ENCODE measurements at places on chromosomes 5 and 9. TPM values are rescaled to one million over a fixed set of nuclear protein-coding genes. Genes with fewer than 3 reads are reported as not detected.

Gene MEGF9
- 19.9 TPM for total RNA-seq

Gene SLCO6A1
- total RNA-seq: not detected

Gene FOXD4L3
- total RNA-seq: 0.18 TPM

Gene TEK
- total RNA-seq: 0.06 TPM

Gene TLR4
- 0.18 TPM for total RNA-seq

Gene PRRT1B
- 0.70 TPM for total RNA-seq

Gene TLX3
- total RNA-seq: not detected

Gene MLANA
- total RNA-seq: not detected

Gene CNTRL
- total RNA-seq: 7.3 TPM

Gene OR1L4
- not detected for total RNA-seq

Gene IFNA2
- total RNA-seq: not detected

Gene PCDHGA10
- not detected for total RNA-seq

Gene FBXL7
- 1.5 TPM for total RNA-seq

Gene NDUFS6
- total RNA-seq: 117 TPM

Gene SRD5A1
- total RNA-seq: 32.1 TPM

Gene ISL1
- not detected for total RNA-seq

Gene LCN12
- total RNA-seq: 1.5 TPM

Gene SEMA6A
- 0.39 TPM for total RNA-seq

Gene GALNT10
- total RNA-seq: 62.2 TPM

Gene FRMPD1
- 0.03 TPM for total RNA-seq
